Caco-2 (cell line): ENCODE measurements at places on chromosomes 4 and X. TPM values are rescaled to one million over a fixed set of nuclear protein-coding genes. Genes with fewer than 3 reads are reported as not detected.
A peak's percentile ranks its signal among the peaks of the same experiment; 100 is the strongest.

- H3K27ac ChIP-seq: no peak overlapping the region
- no peaks in the 10 kb centered on the region for H3K4me1 ChIP-seq
- no peak overlapping the region for H3K4me3 ChIP-seq
- DNase-seq: no peak
- H3K36me3 ChIP-seq: no peaks in the 10 kb centered on the region
- no peaks in the 10 kb centered on the region for H3K27me3 ChIP-seq
These were observed 67.1 kb downstream of the ACOX3 start for GRCh38 chr4:8373270-8373972.

DNA sequence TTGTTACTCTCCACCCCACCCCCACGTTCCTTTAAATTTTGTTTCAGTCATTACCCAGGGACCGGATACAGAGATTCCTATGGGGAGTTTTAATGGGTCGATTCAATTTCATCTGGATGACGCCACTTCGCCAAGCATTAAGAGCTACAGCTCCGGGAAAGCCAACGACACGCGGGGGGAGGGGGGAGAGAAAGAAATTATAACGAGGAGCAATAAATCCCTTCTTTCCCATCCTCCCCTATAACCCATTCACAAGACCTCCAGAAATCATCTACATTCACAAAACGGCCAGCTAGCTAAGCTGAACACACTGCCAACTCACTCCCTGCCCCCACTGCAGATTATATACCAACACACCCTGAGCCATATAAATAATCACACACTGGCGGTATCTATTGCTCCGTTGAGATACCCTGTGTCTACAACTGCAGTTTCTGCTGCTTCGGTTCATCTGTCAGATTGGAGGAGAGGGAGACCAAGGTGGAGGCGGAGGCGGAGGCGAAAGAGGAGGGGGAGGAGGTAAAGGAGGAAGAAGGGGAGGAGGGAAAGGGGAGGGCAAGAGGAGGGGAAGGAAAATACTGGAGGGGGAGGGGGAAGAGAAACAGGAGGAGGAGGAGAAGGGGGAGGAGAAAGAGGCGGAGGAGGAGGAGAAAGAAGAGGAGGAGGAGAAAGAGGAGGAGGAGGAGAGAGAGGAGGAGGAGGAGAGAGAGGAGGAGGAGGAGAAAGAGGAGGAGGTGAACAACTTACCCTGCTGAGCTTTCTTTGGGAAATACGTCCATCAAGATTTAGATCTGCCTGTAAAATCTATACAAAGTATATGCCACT lies 113.9 kb upstream of the VAMP7 start:
- H3K27ac ChIP-seq: no peak overlapping the region
- peak; percentile 68 for DNase-seq
- H3K27me3 ChIP-seq: no peaks in the 10 kb centered on the region
- H3K4me3 ChIP-seq: peak overlapping the region; percentile 13

GRCh38 chr4:186685767-186686183 lies 37.9 kb downstream of the FAT1 start:
- no peak for DNase-seq
- no peaks in the 10 kb centered on the region for H3K36me3 ChIP-seq
- no peaks in the 10 kb centered on the region for H3K27me3 ChIP-seq
- H3K27ac ChIP-seq: peak overlapping the region; percentile 87

DNA sequence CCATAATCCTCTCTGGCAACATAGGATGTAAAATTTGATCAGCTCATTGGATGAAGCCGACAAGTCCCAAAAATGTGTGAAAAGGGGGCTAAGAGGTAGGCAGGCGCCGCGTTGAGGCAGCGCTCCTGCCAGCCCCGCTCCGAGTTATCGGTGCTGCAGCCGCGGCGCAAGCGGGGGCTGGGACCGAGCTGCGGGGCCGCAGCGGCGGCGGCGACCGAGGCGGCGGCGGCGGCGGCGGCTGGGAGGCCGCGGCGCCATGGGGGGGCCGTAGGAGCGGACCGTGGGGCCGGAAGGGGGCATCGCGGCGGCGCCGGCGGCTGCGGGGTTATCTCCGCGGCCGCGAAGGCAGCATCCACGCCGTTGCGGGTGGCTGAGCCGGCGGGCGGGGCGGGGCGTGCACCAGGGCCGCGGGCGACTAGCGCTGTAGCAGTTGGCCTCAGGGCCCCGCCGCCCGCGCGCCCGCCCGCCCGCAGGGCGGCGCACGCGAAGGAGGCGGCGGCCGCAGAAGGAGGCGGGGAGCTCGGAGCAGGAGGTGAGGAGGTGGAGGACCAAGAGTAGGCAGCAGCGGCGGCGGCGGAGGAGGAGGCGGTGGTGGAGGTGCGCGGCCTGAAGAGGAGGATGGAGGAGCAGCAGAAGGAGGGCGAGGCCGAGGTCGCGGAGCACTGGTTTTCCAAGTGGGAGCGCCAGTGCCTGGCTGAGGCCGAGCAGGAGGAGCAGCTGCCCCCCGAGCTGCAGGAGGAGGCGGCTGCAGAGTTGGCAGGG lies 126.0 kb upstream of the CXorf66 start:
- no peaks in the 10 kb centered on the region for H3K36me3 ChIP-seq
- H3K27ac ChIP-seq: no peak overlapping the region
- H3K4me3 ChIP-seq: peak overlapping the region; percentile 27
- DNase-seq: peak; percentile 33

The EPHA5 gene
- 0.11 and 0.26 TPM in 2 replicates for total RNA-seq

The GRIA3 gene
- total RNA-seq: not detected in 2 replicates

The MSMO1 gene
- total RNA-seq: 80.5 and 91.1 TPM in 2 replicates
